ENCODE measurements at places on chromosomes 6 and 20.

DNA sequence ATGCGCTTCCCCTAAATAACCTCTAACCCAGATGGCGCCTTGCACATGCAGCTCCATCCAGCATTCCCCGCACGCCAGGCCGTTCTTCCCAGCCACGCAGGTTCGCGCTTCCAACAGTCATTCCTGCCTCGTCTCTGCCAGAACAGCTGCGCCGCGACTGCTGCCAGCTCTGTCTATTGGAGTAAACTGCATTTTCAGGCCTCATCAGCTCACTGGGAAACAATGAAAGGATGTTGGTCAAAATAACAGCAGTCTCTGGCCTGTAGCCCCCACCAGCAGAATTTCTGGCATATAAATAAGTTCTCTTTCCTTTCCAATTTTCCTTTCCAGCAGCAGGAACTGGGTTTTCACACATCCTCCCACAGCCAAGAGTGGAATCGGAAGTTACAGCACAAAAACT lies 14.6 kb downstream of the NRSN1 start:
- DNase-seq = no peak

DNA sequence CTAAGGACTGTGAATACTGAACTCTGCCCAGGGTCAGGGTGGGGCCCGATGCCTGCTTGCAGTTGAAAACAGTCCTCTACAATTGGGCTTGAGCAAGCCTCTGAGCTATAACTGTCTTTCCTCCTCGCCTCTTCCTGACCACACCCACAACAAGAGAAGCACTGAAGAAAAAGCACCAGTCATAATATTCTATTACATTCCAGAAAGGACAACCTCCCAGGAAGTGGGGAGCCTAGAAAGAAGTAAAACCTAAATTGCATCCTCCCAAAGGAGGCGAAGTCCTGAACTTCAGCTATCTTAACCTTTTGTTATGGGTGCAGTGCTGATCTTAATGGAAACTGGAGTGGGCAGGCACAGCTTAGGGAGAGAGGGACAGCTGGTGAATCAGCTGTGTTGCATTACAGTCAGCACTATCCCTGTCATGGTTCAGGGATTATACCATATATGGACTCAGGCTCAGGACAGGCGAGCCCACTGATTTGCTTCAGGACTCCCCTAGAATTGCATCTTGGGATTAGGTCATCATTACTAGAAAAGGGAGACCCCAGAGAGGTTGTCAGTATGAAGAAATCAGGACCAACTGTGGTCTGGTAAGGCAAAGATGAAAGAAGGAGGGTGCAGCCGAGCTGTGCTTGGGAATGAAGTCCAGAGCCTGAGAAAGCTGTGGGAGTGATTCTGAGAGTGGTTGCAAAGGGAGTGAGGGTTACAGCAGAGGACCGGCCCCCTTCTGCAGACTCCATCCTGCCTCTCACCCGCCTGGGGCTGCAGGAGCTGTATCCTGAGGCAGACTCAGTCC lies 18.3 kb upstream of the TRAM2 start:
- DNase-seq = no peak

DNA sequence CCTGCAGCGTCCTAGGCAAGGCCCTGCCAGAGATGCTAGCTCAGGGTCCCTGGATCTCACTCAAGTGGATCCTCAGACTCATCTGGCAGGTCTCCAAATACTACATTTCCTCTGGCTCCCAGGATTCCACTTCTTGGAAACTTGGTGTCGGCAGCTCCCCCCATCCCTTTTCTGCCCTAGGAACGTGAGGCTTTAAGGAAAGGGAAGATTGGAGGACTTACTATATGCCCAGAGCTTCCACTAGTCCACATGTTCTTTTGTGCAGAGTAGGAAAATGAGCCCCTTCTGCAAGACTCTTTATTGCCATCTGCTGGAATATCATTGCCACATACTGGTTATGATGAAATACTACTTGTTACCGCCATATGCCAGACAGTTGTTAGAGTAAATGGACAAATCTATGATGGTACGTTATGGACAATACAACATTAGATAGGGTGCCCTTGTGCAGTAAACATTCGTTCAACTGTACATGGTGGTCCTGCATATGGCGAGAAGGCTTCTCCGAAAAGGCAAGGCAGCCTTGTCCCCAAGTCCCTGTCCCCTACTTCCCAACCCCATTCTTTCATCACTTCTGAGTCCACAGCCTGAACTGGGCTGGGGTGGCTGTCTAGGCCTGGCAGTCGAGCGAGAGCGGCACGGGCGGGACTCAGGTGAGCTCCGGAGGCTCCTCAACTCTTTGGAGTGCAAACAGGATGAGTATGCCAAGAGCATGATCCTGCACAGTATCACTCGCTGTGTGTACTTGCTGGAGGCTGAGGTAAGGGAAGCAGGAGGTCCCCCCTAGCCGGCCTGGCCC lies 780 bp downstream of the ARMC12 start:
- DNase-seq = no peak

- no peak for DNase-seq
Observed at GRCh38 chr6:90179190-90180169, 117.2 kb downstream of the BACH2 start.

DNA sequence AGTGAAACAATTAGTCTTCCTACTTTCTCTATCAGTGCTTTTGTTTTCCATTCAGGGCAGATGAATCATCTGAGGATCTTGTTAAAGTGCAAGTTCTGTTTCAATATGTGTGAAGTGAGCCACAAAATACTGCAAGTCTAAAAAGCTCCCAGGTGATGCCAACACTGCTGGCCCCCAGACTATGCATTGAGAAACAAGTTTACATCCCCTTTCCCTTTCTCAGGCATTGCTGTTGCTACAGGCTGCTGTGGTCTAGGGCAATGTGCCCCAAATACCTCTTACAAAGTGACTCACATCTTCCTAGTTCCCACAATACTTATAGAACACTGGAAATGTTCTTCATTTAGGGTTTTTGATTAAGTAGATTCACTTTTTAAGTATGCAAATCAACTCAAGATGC lies 31.8 kb downstream of the ABRACL start:
- no peak for DNase-seq

- DNase-seq = no peak
Observed at GRCh38 chr6:56850626-56851025, 104.3 kb upstream of the BEND6 start.

- no peak for DNase-seq
Observed at GRCh38 chr6:113388996-113389395, 468.1 kb upstream of the MARCKS start.

DNA sequence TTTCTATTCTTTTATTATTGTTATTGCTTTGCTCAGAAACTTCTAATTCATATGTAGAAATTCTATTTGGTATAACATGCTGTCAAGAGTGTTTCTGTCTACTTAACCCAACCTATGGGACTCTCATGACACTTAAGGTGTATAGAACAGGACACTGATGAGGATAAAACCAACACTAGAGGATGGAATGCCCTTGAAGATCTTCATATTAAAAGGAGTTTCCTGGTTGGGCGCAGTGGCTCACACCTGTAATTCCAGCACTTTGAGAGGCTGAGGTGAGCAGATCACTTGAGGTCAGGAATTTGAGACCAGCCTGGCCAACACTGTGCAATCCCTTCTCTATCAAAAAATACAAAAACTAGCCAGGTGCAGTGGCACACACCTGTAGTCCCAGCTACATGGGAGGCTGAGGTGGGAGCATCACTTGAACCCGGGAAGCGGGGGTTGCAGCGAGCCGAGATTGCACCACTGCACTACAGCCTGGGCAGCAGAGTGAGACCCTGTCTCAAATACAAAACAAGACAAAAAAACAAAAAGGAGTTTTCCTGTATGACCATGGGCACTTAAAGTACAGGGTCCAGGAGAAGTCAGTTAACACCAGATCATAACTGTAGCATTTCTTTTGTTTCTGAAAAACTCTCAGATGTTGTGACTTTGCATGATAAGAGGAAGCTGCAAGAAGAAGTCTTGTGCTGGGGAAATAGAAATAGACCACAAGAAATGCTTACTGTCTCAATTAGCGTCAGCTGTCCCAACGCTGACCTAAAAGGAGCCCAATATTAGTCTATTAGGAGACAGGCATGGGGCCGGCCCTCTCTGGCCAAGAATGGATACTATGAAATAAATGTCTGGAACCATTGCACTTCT lies 38.9 kb upstream of the CD2AP start:
- no peak for DNase-seq

DNA sequence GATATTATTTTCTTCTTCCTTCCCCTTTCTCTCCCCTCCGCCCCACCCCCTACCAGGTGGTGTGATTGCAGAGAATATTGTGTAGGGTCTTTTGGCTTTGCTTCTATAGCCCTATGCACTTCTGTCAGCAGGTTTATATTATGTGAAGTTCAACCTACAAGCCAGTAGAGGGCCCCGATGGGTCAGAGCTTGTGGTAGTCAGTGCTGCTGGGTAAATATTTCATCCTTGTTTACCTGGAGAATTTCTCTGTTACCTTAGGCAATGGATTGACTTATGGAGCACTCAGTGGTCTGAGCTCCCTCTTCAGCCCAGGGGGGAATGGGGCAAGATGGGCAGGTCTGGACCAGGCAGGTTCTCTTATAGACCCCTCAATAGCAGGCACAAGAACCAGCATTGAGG lies 720.9 kb downstream of the GRIK2 start:
- DNase-seq = no peak

- DNase-seq = no peak
Observed at GRCh38 chr6:141401168-141401567, 731.6 kb upstream of the GJE1 start.

GRCh38 chr6:75374961-75375400 lies 90.4 kb upstream of the TMEM30A start:
- no peak for DNase-seq

DNA sequence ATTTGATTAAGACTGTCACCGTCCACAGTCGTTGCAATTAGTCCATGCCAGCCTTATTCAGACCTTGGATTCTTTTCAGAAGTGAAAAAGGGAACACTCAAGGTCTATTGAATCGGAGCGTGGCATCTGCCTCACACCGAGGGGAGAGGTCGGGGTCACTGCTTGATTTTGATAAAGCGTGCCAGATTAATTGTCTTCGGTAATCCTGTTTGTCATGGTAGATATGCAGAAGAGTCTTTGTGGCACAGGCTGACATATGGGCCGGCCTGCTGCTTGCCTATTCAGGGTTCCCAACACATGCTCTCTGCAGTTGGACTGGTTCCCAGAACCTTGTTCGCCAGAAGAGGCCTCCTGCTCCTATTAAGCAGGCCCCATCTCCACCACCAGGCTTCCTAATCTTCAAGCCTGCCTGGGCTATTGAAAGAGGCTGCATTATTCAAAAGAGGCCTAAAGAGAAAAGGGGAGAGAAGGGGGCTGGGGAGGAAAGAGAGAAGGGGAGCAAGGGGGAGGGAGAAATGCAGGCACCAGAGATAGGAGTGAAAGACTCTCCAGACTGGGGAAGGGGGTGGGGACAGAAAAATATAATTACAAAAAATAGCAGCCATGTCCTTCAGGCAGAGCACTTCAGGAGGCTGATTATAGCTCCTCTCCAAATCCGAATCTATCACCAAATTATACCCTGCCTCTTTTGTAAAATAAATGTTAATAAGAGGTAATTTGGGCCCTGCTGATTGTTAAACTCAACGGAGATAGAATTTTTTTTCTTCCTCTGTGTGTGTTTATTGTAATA lies 611.3 kb downstream of the HDGFL1 start:
- DNase-seq = no peak

DNA sequence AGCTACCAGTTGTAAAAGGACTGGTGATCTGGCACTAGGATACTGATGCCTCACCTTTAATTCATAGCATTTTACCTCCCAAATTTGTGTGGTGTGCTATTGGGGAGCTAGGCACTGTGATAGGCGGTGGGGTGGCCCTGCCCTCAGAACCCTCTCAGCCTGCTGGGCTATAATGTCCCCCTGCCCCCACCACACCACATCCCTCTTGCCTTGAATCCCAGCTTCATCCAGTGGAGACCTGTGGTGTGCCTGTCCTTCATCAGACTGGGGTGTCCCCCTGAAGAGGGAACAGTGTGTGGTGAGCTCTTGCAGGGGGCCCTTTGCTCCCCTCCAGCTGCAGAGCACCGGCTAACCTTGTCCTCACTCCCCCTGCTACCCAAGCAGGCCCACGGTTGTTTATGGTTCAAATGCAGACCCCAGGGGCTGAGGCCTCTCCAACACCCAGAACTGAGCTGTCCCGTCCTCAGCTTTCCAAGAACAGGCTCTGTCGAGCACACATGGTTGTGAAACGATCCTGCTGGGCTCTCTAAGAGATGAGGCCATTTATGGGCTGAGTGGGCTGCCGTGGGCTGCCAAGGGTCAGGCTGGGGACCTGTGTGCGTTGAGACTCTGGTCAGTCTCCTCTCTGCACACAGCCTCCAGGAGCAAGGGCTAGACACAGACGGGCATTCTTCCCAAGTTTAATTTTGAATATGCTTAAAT lies 26.9 kb upstream of the VEGFA start:
- no peak for DNase-seq

DNA sequence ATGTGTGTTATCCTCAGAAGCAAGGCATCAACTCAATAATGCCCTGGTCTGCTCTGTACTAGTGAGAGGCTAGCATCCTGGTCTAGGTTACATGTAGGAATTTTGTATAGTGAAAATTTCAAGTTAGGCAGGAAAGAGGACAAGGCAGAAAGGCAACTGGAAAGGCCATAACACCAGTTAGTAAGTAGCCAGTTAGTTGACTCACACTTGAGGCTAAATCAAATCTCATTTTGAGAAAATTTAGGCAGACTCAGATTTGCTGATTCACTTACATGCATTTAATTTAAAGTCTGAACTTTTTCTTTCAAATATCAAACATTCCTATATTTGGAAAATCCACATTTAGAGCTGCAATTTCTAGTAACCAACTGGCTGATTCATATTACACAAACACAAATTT lies 184.5 kb upstream of the TCF21 start:
- no peak for DNase-seq

- DNase-seq = no peak
Observed at GRCh38 chr20:50810842-50811241, 16.0 kb downstream of the BCAS4 start.

DNA sequence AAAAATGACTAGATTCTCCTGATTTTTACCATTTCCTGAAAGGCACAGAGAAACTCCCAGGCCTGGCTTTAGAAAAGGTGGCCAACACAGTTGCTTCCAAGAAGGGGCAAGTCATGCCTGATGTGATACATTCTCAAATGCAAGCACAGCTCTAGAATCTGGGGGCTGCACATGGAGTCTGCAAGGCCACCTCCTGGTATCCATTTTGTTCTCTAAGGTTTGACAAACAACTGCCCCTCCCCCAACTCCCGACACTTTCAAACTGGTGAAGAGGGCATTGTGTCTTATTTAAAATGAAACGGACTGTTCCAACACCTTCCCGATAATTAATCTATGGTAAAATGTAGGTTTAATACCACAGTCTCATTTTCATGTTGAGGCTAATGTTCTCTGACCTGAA lies 220.2 kb upstream of the CEP162 start:
- no peak for DNase-seq

All from stimulated activated CD4-positive, alpha-beta T cell treated with anti-CD3 and anti-CD28 coated beads, Interleukin-15, amount 100 ng/mL, for 1 hour (primary cell).